ENCODE measurements at places on chromosomes 7 and 10.

GRCh38 chr10:126332576-126332975, 55.7 kb downstream of the ADAM12 start:
- no peaks in the 10 kb centered on the region for H3K36me3 ChIP-seq
- H3K4me1 ChIP-seq = no peaks in the 10 kb centered on the region
- H3K4me3 ChIP-seq = no peak overlapping the region
- H3K27ac ChIP-seq = no peak overlapping the region
- no peak for DNase-seq
- H3K27me3 ChIP-seq = no peaks in the 10 kb centered on the region

- no peak for DNase-seq
- no peaks in the 10 kb centered on the region for H3K27me3 ChIP-seq
- H3K27ac ChIP-seq = no peak overlapping the region
These were observed 156.2 kb upstream of the LYZL1 start for GRCh38 chr10:29132551-29133111.

GRCh38 chr7:49119706-49120105, 195.4 kb downstream of the CDC14C start:
- no peaks in the 10 kb centered on the region for H3K36me3 ChIP-seq
- no peak overlapping the region for H3K27ac ChIP-seq
- H3K4me3 ChIP-seq = no peak overlapping the region
- no peaks in the 10 kb centered on the region for H3K27me3 ChIP-seq
- DNase-seq = no peak

DNA sequence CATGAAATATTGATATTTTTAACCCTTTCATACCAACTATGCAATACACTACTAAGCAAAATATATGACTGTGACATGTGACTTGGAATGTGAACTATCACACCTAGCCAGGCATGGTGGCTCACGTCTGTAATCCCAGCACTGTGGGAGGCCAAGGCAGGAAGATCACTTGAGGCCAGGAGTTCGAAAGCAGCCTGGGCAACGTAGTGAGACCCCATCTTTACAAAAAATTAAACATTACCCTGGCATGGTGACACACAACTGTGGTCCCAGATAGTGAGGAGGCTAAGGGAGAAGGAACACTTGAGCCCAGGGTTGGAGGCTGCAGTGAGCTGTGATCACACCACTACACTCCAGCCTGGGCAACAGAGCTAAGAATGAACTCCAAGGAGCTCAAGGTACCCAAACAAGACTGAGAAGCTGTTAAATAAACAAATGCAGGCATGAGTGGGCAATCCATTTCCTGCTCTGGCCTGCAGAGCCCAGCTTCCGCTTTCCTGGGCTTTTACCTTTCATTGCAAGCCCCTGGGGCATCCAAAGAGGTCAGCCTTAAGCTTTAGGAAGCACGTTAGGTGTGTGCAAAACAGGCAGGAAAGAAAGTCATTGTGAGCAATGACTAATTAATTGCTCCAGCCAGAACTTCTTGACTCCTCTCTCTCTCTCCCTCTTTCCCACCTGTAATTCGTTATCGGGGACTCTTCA, 162.1 kb upstream of the FOXK1 start:
- no peaks in the 10 kb centered on the region for H3K4me1 ChIP-seq
- no peak for DNase-seq
- H3K4me3 ChIP-seq = no peak overlapping the region
- no peak overlapping the region for H3K27ac ChIP-seq

- no peaks in the 10 kb centered on the region for H3K4me1 ChIP-seq
- H3K27me3 ChIP-seq = no peaks in the 10 kb centered on the region
- H3K4me3 ChIP-seq = no peak overlapping the region
These were observed 274.5 kb upstream of the PPP2R2D start for GRCh38 chr10:131626274-131626673.

DNA sequence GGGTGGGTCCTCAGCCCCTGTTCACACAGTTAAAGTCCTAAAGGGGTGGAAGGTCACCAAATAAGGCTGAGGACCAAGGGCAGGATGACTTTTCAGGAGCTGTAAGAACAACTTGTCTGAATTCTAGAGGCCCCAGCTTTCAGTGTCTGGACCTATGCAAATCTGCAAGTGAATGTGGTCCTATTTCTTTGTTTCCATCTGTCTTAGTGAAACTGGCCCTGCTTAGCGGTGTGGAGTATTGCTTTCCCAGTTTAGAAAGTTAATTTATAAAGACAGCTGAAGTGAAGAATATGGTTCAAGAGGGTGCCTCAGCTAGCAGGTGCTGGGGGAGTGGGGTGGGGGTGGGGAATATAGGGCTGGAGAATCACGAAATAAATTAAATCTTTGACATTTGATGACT, 40.1 kb downstream of the HHEX start:
- no peak overlapping the region for H3K27ac ChIP-seq
- no peaks in the 10 kb centered on the region for H3K36me3 ChIP-seq

DNA sequence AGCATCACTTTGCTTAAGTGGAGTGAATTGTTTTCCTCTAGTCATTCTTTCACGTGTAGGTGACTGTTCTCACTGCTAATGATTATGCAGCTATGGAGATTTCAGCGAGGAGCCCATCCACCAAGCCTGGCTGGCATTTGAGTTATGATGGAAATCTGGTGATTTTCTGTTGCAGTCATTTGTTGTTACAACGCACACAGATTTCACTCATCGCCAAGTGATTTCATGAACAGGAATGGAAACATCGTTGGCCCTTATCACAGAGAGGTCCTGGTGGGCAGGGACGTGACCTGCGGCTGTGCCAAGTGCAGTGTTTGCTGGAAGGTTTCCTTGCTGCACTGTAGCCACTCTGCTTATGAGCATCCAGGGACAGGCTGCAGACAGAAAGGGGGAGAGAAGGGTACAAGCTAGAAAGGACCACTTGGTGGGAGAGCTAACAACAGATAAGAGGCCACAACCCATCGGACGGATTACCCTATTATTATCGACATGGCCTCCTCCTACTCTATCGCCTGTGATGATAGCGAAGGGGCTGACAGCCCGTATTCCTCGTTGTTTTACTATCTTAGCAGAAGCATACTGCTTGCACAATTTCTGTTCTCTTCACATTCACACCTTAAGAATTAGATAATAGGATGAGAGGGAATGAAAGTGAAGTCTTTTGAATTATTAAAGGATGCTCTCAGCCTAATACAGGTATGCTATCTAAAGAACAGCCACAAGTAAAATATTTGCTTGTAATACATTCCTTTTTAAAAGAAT, 99.0 kb upstream of the PITRM1 start:
- no peaks in the 10 kb centered on the region for H3K27me3 ChIP-seq
- no peak for DNase-seq
- no peaks in the 10 kb centered on the region for H3K36me3 ChIP-seq
- H3K4me3 ChIP-seq = no peak overlapping the region
- no peak overlapping the region for H3K27ac ChIP-seq

- H3K36me3 ChIP-seq = peaks cover 7% of the 10 kb centered on the region
- H3K4me3 ChIP-seq = no peak overlapping the region
- no peaks in the 10 kb centered on the region for H3K4me1 ChIP-seq
These were observed 31.6 kb downstream of the TMEM120A start for GRCh38 chr7:75962607-75963380.

GRCh38 chr7:6419310-6419773, 28.4 kb downstream of the DAGLB start:
- DNase-seq = no peak
- H3K27ac ChIP-seq = no peak overlapping the region
- no peaks in the 10 kb centered on the region for H3K4me1 ChIP-seq
- H3K36me3 ChIP-seq = peaks cover 29% of the 10 kb centered on the region

- H3K36me3 ChIP-seq = no peaks in the 10 kb centered on the region
- no peak overlapping the region for H3K27ac ChIP-seq
- H3K4me3 ChIP-seq = no peak overlapping the region
These were observed 447.1 kb downstream of the MDFIC start for GRCh38 chr7:115368998-115369397.

- peaks cover 52% of the 10 kb centered on the region for H3K27me3 ChIP-seq
- no peak for DNase-seq
- H3K36me3 ChIP-seq = no peaks in the 10 kb centered on the region
- no peak overlapping the region for H3K27ac ChIP-seq
- H3K4me1 ChIP-seq = peaks cover 28% of the 10 kb centered on the region
These were observed 694 bp downstream of the RBM20 start for GRCh38 chr10:110644598-110645462.

GRCh38 chr10:68303849-68304412, 27.9 kb upstream of the HNRNPH3 start:
- DNase-seq = no peak
- no peaks in the 10 kb centered on the region for H3K36me3 ChIP-seq
- no peaks in the 10 kb centered on the region for H3K4me1 ChIP-seq
- no peaks in the 10 kb centered on the region for H3K27me3 ChIP-seq
- H3K27ac ChIP-seq = no peak overlapping the region
- H3K4me3 ChIP-seq = no peak overlapping the region

- no peak overlapping the region for H3K27ac ChIP-seq
- H3K27me3 ChIP-seq = no peaks in the 10 kb centered on the region
- H3K4me3 ChIP-seq = no peak overlapping the region
- no peaks in the 10 kb centered on the region for H3K36me3 ChIP-seq
- no peaks in the 10 kb centered on the region for H3K4me1 ChIP-seq
These were observed 319.4 kb downstream of the CALN1 start for GRCh38 chr7:72092769-72093168.

- H3K36me3 ChIP-seq = no peaks in the 10 kb centered on the region
- peaks cover 8% of the 10 kb centered on the region for H3K4me1 ChIP-seq
- peak overlapping the region; percentile 68 for H3K27ac ChIP-seq
- H3K27me3 ChIP-seq = no peaks in the 10 kb centered on the region
- peak; percentile 20 for DNase-seq
These were observed 50.8 kb downstream of the CYTH3 start for GRCh38 chr7:6221340-6222319.

GRCh38 chr7:140458201-140458600, 21.1 kb downstream of the MKRN1 start:
- no peak for DNase-seq
- no peaks in the 10 kb centered on the region for H3K27me3 ChIP-seq
- H3K4me3 ChIP-seq = no peak overlapping the region
- no peaks in the 10 kb centered on the region for H3K4me1 ChIP-seq

GRCh38 chr10:107163881-107164861, at the start of gene SORCS1:
TSS of gene SORCS1 (minus strand) at chr10:107164706.
- H3K27ac ChIP-seq = no peak within 1 kb of the TSS
- DNase-seq = no peak
- H3K27me3 ChIP-seq = no peaks in the 10 kb centered on the region
- no peaks in the 10 kb centered on the region for H3K4me1 ChIP-seq
- H3K36me3 ChIP-seq = no peaks in the 10 kb centered on the region

DNA sequence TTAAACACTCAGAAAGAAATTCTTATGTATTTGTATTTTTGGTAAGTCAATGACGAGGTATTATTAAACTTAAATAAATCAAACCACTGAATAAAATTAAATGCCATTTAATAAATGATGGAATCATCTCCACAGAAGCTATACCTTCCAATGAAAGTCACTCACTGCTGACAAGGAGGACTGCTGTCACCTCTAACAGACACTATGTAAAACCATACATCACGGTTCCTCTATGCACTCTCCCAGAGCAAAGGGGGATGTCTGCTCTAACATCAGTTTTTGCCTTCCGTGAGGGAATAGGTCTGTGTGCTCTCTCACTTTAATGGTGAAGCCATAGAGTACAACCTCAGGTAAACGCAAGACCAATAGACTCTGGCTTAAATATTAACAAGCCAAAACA, 99.7 kb upstream of the DDC start:
- no peak for DNase-seq
- H3K4me1 ChIP-seq = peaks cover 48% of the 10 kb centered on the region
- no peak overlapping the region for H3K27ac ChIP-seq
- H3K27me3 ChIP-seq = peaks cover 4% of the 10 kb centered on the region
- no peak overlapping the region for H3K4me3 ChIP-seq

GRCh38 chr7:48876087-48876486, 48.3 kb upstream of the CDC14C start:
- DNase-seq = no peak
- H3K36me3 ChIP-seq = no peaks in the 10 kb centered on the region

GRCh38 chr10:26412932-26413331, 25.2 kb upstream of the APBB1IP start:
- no peak overlapping the region for H3K4me3 ChIP-seq
- no peaks in the 10 kb centered on the region for H3K36me3 ChIP-seq
- no peak for DNase-seq
- H3K4me1 ChIP-seq = no peaks in the 10 kb centered on the region
- peaks cover 14% of the 10 kb centered on the region for H3K27me3 ChIP-seq
- H3K27ac ChIP-seq = no peak overlapping the region

DNA sequence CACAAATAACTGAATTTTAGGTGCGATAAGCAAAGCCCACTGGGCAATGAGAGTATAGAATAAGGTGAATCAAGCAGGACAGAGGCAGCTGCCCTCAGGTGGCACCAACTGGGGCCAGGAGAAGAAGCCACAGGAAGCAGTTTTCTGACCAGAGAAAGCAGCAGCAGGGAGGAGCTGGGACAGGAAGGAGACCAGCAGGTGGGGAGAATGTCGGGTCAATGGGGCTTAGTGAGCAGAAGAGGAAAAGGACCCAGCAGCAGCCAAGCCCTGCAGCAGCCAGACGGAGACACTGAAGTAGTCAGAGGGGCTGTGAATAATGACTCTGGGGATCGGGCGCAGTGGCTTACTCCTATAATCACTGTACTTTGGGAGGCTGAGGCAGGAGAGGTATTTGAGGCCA, 209.6 kb upstream of the SH2B2 start:
- no peak overlapping the region for H3K27ac ChIP-seq
- no peaks in the 10 kb centered on the region for H3K27me3 ChIP-seq
- DNase-seq = no peak
- no peak overlapping the region for H3K4me3 ChIP-seq
- no peaks in the 10 kb centered on the region for H3K4me1 ChIP-seq
- peaks cover 2% of the 10 kb centered on the region for H3K36me3 ChIP-seq

GRCh38 chr7:127252778-127253280, at the start of gene GRM8:
TSS of gene GRM8 (minus strand) at chr7:127252941.
- DNase-seq = no peak
- peak within 1 kb of the TSS; percentile 59 for H3K4me3 ChIP-seq
- H3K4me1 ChIP-seq = peaks cover 29% of the 10 kb centered on the region
- H3K36me3 ChIP-seq = no peaks in the 10 kb centered on the region
- H3K27ac ChIP-seq = no peak within 1 kb of the TSS
- H3K27me3 ChIP-seq = peaks cover 45% of the 10 kb centered on the region

GRCh38 chr7:42227936-42228591, 8.9 kb downstream of the GLI3 start:
- H3K27me3 ChIP-seq = peaks cover 40% of the 10 kb centered on the region
- H3K4me1 ChIP-seq = peaks cover 3% of the 10 kb centered on the region
- no peak for DNase-seq
- no peak overlapping the region for H3K27ac ChIP-seq
- H3K4me3 ChIP-seq = no peak overlapping the region

DNA sequence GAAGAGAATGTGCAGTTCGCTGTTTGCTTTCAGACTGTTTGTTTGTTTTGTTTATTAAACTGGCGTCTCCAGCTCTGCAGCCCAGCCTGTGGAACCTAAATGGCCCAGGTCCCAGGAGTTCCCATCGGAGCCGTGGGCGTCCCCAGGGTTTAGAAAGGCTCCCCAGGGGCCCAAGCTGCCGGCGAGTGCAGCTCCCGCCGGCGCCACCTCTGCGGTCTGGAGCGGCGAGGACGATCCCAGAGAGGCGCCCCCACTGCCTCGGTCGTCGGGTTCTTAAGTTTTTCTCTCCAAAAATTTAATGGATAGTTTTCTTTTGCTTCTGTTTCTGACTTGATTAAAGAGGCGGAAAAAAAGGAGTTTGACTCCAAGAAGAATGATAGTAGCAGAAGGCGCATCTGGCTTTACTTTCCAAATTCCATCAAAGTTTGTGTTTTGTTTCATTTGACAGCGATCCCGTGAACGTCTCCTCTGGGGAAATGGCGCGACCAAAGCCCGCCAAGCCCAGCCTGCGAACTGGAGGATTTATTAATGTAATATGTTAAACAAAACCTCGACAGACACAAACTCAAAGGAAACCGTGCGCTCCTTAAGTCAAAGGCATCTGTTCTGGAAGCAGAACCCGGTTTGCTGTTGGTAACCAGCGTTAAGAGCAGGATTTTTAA, 718 bp upstream of the FZD1 start:
- no peak for DNase-seq
- peak overlapping the region; percentile 41 for H3K4me3 ChIP-seq
- peaks cover 9% of the 10 kb centered on the region for H3K4me1 ChIP-seq
- peaks cover 18% of the 10 kb centered on the region for H3K27me3 ChIP-seq
- H3K36me3 ChIP-seq = no peaks in the 10 kb centered on the region
- H3K27ac ChIP-seq = no peak overlapping the region

All from CD4-positive, CD25-positive, alpha-beta regulatory T cell (primary cell).